Renal cortical epithelial cell (primary cell): ENCODE measurements at places on chromosomes 3 and 15. TPM values are rescaled to one million over a fixed set of nuclear protein-coding genes. Genes with fewer than 3 reads are reported as not detected.
A peak's percentile ranks its signal among the peaks of the same experiment; 100 is the strongest.

- DNase-seq: no peak
These were observed 64.3 kb downstream of the MGLL start for GRCh38 chr3:127758013-127758412.

GRCh38 chr15:65653341-65653740 is 31.6 kb downstream of the SLC24A1 start:
- peak; percentile 70 for DNase-seq

GRCh38 chr3:111156517-111156916 is 84.9 kb downstream of the NECTIN3 start:
- peak; percentile 11 for DNase-seq

DNA sequence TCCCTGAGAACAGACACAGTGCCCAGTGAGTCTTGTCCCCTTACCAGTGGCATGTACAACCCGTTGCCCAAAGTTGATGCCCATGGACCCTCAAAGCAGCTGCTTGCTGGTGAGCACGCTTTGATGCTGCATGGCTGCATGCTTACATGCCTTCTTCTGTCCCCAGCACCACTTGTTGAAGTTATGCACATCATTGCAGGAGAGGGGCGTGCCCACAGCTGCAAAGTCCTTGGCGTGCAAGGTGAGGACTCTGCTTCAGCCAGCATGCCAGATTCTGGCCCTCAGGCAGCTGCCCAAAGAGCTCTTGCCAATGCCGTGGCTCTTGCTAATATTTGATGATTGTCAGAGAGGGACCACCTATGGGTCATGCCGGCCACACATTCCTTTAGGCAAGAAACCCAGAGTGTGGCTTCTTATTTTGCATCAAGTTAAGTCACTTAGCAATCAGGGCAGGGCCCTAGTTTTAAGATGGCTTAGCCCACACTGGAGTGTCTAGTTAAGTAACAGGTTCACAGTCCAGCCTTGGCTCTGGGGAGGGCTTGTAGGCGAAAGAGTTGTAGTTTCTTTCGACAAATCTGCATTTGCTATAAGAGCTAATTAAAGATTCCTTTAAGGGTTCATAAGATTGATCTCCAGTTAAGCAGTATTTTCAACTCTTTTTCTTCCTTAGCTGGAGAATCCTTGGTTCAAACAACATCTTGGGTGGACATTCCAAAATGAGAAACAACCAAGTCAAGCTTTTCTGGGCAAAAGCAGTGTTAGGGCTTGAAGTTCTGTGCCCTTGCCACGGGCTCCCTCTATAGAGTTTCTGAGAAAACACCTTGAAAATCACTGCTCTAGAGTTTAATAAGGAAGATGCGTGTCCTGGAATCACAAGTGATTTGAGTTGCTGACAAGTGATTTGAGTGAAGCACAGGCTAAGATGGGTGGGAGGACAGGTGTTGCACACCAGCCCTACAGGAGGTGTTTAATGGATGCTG is 128.6 kb downstream of the SLCO3A1 start:
- DNase-seq: no peak

The TXNRD3 gene
- 9.5 and 11.5 TPM in 2 replicates for total RNA-seq

DNA sequence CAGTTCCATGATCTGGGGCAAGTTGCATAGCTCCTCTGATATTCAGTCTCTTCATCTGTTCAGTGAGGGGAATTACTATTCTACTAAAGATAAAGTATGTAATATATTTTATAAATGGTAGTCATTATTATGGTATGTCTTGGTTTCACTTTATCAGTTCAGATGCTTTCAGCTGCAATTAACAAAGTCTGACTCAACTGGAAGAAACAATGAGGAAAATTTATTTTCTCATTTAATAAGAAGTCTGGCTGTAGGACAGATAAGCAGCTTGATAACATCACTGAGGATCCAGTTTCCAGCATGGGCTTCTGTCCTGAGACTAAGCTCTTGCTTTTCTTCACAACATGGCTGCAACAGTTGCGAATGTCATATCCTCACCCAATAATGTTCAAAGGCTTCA is 354.3 kb upstream of the TRIM42 start:
- no peak for DNase-seq

GRCh38 chr3:52262447-52262846 is 16.0 kb downstream of the WDR82 start:
- DNase-seq: no peak

DNA sequence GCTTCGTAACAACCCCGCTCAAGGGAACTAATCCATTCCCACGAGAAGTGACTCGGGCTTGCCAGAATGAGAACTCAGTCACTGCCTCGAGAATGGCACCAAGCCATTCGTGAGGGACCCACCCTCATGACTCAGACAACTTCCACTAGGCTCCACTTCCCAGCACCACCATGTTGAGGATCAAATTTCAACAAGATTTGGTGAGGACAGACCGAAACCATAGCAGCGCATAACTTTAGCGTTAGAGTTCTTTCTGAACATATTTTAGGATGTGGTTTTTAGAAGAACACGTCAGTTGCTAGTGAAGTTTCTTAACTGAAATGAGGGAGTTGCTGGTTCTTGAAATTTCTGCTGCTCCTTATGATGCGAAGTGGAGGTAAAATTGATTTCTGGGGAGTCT is 13.5 kb downstream of the PTPRG start:
- DNase-seq: peak; percentile 28

The MYO5C gene
- 17.2 and 18.3 TPM in 2 replicates for total RNA-seq

The TRMT10C gene
- 39.6 and 61.0 TPM in 2 replicates for total RNA-seq

DNA sequence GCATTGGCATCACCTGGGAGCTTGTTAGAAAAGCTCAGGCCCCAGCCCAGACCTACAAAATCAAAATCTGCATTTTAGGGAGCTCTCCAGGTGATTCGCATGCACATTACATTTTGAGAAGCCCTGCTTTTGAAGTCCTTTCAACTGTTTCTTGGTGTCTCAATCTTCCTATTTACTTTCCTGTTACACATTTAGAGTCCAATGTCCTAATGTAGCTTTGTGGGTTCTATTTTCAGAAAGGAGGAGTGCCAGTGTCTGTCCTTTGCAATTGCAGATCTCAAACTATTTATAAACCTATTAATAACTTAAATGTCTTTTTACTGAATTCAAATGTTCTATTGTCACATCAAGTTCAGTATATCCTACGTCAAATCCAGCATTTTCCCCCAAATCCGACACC is 27.8 kb upstream of the MYRIP start:
- DNase-seq: no peak

The PLA2G4E gene
- total RNA-seq: not detected in 2 replicates

The NR1I2 gene
- total RNA-seq: 0.20 TPM in 1 of 2 replicates, not detected in the other

DNA sequence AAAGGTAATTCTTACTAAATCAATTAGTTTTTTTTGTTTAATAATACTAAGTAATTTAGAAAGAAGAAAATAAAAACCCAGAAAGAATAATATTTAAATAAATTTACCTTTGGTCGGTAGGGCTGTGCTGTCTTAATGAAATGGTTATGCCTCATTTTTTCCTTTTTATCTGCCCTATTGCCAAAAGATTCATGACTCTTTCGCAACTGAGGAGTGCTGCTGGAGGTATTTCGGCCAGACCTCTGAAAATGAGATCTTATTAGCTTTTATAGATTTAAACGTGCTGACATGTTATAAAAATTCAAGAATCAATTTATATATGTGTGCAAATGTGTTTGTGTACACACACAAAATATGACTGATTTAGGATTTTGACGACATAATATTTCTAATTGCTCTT is 67.1 kb upstream of the USP50 start:
- no peak for DNase-seq

DNA sequence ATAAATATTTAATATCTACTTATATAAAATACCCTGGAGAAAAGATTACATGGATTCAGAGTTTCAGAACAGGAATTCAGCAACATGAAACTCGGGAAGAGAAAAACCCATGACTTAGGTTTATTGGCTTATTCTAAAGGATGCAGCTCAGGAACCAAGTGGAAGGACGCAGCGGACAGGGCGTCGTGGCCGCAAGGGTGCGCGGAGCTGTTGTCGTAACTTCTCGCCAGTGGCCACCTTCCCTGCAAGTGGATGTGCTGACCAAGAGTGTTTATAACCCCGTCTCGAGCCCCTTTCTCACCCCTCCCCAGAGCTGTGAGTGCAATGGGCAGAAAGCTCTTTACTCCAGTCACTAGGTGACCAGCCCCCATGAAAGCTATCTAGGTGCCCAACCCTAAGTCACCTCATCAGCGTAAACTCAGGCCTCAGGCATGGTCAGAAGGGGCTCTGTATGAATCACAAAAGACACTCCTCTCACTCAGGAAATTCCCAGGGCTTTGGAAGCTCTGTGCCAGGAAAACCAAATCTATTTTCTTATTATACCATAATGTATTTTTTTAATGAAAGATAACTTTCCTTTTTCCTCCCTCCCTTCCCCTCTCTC is 77.3 kb downstream of the CHRNA7 start:
- no peak for DNase-seq

The SYNPR gene
- not detected in 2 replicates for total RNA-seq

The GCNT3 gene
- 10.3 and 41.3 TPM in 2 replicates for total RNA-seq

DNA sequence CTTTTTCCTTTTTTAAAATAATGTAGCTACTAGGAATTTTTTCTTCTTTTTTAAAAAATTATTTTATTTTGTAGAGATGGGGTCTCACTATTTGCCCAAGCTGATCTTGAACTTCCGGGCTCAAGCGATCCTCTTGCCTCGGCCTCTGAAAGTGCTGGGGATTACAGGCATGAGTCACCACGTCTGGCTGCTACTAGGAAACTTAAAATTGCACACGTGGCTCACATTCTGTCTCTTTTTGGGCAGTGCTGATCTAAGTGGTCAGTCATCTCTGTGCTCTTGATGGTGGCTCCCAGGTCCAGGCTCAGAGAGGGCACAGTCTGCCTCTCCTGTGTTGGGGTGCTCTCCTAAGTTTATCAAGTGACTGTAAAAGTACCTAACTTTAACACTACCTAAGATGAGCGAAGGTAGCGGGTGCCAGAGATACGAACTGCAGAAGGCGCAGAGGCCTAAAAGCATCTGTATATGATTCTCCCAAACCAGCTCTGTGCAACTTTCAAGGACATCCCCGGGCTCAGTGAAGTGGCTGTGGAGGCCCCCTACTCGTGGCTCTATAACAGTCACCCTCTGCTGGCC is 52.9 kb upstream of the SEC13 start:
- no peak for DNase-seq

DNA sequence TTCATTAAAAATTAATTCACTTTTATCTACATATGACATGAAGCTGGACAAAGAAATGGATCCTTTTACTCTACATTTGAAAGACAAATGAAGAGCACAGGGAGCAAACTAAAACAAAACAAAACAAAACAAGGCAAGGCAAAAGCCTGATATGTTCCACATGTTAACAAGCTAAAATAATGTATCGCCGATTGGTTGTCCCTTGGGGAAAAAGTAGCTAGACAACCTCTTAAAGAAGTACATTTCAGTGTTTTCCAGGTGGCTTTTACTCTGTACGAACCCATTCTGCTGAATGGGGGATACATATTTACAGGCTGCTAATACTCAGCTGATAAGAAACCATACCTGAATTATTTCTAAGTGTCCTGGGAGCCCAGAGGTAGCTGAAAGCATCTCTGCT is 493.0 kb upstream of the TBL1XR1 start:
- DNase-seq: no peak

DNA sequence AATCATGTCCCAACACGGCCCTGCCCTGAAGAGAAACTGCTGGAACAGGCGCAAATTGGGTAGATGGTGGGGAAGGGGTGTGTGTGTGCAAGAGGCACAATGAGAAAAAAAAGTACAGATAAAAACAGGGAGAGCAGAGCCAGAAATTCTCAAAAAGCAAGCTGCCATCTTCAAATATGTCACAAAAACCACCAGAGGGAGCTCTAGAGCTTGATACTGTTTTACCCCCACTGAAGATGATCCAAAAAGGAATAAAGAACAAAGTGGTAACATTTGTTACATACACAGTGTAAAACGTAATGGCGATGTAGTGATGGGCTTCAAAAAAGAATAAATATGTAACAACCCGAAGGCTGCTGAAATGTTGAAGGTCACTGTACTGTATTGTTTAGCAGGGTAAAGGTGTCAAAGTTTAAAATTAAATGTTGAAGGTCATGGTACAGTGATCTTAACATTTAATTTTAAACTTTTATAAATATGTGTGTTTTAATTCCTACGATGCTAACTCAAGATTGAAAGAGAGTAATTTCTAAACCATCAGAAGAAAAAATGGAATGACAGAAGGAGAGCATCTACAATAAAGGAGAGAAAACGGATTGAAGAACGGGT is 6.0 kb downstream of the SNRPA1 start:
- DNase-seq: peak; percentile 67

DNA sequence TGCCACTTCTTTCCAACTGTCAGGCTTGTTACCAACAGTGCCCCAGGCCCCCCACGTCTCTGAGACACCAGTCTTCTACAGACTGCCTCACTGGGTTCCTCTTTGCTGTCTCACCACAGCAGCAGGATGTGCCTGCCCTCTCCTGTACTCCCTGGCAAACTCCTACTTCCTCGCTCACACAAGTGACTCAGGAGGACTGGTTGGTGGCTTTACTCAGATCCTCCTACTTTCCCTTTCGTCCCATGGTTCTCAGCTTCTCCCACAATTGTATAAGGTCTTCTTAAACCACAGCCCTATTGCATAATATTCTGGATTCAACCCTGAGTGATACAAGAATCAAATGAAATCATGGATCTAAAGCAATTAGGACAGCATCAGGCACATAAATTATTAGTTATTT is 246.6 kb upstream of the PROK2 start:
- peak; percentile 49 for DNase-seq

DNA sequence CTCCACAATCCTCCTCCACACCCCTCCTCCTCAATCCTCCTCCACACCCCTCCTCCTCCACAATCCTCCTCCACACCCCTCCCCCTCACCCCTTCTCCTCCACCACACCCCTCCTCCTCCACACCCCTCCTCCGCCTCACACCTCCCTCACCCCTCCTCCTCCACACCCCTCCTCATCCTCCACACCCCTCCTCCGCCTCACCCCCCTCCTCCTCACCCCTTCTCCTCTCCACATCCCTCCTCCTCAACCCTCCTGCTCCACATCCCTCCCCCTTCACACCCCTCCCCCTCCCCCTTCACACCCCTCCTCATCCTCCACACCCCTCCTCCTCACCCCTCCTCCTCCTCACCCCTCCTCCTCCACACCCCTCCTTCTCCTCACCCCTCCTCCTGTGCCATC is 69.8 kb upstream of the BLM start:
- DNase-seq: no peak

GRCh38 chr3:189172668-189173419 is 1.1 kb downstream of the TPRG1 start:
- no peak for DNase-seq

DNA sequence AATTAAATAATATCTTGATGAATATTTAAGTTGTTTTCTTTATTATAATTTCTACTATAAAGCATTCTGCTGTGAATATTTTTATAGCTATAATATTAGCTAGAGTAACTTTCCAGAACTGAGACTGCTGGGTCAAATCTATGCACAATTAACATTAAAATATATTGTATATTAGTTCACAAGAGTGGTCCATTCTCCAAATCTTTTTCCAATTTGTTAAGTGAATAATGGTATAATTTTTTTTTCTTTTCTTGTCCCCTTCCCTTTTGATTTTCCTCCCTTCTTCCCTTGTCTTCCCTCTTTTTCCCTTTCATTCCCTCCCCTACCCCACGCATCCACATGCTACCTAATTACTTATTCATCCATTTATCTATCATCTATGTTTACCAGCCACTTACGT is 977.5 kb downstream of the TUSC7 start:
- no peak for DNase-seq

- no peak for DNase-seq
These were observed 9.6 kb downstream of the ARHGEF3 start for GRCh38 chr3:56792193-56792592.
